ENCODE measurements at places on chromosomes 2 and 18.

DNA sequence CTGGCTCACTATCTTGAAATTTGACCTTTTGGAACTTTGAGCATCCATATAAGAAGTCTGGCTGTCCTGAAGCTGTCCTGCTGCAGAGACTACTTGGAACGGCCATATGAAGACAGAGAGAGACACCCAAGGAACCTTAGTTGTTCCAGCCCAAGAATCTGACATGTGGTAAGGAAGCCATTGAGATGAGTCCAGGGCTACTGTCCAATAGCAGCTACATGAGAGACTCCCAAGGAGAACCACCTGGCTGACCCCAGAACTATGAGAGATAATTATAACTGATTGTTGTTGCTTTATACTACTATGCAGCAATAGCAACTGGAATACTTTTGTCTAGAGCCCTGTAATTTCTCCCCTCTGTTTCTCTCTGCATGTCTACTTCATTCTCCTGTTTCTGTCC, 234.3 kb upstream of the TANK start:
- no peak for DNase-seq

GRCh38 chr2:150485114-150485870, 2.2 kb downstream of the RND3 start:
- peak; percentile 76 for DNase-seq

- DNase-seq = no peak
Observed at GRCh38 chr18:62262061-62262460, 63.0 kb upstream of the TNFRSF11A start.

DNA sequence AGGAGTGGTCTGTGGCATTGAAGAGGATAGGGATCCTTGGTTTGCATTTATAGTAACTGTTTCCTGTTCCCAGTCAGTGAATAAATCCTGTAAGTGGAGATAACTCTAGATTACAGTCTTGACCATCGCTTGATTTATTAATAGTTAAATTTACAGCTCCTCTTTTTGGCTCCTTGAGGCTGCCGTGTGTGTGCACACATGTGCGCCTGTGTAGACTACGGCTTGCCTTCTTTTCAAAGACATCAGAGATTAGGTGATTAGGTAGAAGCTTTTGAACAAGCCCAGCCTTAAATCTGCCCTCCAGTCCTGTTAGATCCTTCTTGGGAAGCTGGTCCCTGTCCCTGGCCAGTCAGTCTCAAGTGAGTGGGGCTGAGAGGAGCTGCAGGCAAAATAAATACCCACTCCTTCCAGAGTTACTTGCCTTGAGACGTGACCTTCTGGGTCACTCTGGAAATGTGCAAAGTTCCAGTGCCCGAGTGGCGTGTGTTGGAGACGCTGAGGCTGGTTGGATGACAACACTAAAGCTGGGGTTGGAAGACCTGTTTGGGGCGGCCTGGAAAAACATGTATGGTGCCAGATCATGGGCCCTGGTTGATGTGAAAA, 32.0 kb downstream of the TCF7L1 start:
- no peak for DNase-seq

GRCh38 chr2:10760794-10761504, 39.5 kb downstream of the ATP6V1C2 start:
- no peak for DNase-seq

DNA sequence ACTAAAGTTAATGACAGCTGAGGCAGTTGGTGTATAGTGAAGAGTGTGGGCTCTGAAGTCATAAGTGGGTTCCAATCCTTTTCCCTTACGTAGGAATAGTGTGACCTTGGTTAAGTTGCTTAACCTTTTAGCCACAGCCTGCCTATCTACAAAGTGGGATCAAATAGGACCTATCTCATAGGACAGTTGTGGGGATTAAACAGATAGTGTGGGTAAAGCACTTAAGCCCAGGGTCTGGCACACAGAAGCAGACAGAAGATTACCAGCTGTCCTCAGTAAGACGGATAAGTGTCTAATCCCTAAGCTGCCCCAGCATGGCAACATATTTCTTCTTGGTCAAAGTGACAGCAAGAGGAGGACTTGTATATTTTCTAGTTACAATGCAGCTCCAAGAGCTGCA, 28.2 kb downstream of the UBE2F start:
- no peak for DNase-seq

GRCh38 chr2:128280158-128280871, 38.4 kb downstream of the HS6ST1 start:
- no peak for DNase-seq

GRCh38 chr18:23992089-23992940, 22.2 kb upstream of the TTC39C start:
- DNase-seq = peak; percentile 22

DNA sequence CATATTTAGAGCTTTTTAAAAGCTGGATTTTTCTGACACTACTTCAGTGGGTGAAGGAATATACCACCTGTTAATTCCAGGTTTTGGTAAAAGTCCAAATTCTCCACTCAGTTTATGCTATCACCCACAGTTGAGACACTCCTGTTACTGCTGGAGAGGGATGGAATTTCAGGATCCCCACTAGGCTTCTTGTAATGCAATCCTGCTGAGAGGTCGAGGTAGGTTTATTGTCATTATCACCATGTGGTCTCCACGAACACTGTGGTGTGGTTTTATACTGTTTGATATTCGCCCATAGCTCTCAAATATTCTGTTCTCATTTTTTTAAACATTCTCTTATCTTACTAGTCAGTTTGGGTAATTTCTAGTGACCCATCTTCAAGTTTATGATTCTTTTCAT, 167.9 kb downstream of the CCDC102B start:
- no peak for DNase-seq

GRCh38 chr2:234789556-234790325, 162.1 kb upstream of the SH3BP4 start:
- no peak for DNase-seq

Data from DMS153 (cell line).